ENCODE measurements at places on chromosomes 6 and 20. TPM values are rescaled to one million over a fixed set of nuclear protein-coding genes. Genes with fewer than 3 reads are reported as not detected.
A peak's percentile ranks its signal among the peaks of the same experiment; 100 is the strongest.

- DNase-seq: peak; percentile 26
These were observed 547.8 kb downstream of the CDH26 start for GRCh38 chr20:60506061-60506460.

GRCh38 chr6:13504611-13505344 lies 17.4 kb upstream of the GFOD1 start:
- DNase-seq: no peak

- DNase-seq: no peak
These were observed 39.0 kb downstream of the BCKDHB start for GRCh38 chr6:80145509-80145908.

- DNase-seq: no peak
These were observed 105.5 kb upstream of the BACH2 start for GRCh38 chr6:90401933-90402830.

Gene CCM2L
- total RNA-seq: 4.9 TPM

- no peak for DNase-seq
These were observed 78.1 kb upstream of the PBOV1 start for GRCh38 chr6:138296381-138296780.

Gene MYCT1
- 18.3 TPM for total RNA-seq

Gene RBPJL
- total RNA-seq: not detected

DNA sequence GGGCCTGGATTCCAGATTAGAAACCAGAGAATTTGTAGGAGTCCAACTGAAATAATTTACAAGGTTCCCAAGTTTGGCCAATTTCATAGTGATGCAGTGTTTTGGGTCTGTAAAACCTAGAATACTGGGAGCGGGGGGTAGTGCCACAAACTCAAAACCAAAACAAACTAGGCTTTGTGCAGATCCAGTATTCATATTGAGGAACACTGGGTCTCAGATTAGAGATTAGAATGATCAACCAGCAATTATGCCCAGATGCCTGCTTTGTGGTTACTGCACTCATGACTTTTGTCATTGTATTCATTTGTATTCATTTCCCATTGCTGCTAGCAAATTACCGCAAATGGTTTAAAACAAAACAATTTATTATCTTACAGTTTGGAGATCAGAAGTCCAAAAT lies 3.2 kb upstream of the NDUFAF4 start:
- DNase-seq: no peak

DNA sequence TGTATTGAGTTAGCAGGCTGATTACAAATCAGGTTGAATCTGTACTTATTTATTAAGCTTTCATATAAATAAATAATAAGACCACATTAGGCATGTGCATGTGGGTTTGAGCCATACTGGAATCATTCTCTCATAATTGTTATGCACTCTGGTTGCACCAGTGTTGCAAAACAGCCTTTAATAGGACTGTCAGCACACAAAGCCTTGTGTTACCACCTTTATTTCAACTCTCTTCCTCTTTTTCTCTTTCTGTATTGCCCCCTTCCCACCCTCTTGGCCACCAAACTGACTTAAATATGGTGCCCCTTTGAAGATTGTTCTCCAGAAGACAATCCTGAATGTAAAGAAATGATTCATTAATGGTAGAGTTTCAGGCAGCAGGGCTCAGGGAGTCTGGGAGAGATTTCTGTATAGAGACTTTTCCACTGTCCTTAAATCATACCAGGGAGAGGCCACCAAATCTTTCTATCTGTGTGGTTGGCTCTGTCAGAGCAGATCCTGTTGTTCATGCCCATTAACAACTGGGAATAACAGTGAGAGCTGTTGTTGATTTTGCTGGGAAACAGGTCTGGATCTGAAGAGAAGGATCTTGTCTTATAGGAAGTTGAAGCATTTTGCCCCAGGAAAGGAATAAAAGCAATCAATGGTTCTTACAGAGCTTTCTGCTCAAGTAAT lies 131.6 kb upstream of the SOX4 start:
- no peak for DNase-seq

GRCh38 chr20:5742041-5742440 lies 8.2 kb upstream of the SHLD1 start:
- DNase-seq: no peak

DNA sequence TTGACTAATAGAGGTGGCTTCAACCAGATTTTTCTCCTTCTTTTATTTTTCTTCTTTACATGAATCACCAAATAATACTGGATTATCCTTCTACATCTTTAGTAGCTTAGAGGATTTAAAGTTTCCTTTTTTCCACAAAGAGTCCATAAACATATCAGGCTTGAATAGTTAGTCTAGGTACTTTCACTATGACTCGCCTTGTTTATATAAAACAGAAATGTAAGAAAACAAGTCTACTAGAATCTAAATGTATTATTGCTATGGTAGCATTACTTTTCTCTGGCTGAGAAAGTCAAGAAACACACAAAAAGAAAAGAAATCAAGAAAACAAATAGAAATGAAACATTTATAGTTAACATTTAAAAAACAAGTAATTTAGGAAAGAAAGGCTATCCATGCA lies 215.2 kb downstream of the PTPRK start:
- DNase-seq: no peak

DNA sequence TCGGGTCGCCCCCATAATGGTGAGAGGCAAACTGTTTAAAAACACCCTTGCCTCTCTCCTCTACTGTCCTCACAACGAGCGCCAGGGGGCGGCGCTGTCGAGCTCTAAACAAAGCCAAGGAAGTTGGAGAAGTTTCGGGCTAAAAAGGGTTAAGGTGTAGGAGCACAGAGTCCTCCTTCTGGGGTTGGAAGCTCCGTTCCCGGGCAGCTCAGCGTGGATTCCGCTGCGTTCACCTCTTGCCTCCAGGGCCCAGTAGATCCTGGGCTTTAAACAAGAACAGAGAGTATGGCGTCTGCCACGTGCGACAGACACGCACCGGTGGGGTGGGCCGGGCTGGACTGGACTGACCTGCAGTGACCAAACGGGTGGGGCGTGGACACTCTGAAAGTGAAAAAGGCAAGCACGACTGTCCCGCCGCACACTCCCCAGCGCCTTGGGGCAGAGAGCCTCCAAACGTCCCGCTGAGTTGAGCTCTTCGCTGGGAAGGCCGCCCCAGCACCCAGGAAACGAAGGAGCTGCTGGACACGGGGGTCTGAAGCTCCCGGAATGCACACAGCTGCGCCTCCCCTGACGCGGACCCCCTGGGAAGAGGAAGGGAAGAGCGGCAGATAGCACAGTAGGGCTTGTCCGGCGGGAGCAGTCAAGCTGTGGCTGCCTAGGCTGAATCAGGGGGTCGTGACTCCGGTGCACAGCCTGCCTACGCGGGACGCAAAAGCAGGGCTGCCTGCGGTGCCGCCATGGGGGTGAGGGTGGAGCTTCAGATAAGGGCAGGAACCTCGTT lies 1.6 kb upstream of the THBD start:
- DNase-seq: peak; percentile 89

Gene NRSN1
- total RNA-seq: not detected

GRCh38 chr6:144248476-144249301 lies 36.4 kb upstream of the UTRN start:
- peak; percentile 90 for DNase-seq

Gene B3GAT2
- 0.53 TPM for total RNA-seq

DNA sequence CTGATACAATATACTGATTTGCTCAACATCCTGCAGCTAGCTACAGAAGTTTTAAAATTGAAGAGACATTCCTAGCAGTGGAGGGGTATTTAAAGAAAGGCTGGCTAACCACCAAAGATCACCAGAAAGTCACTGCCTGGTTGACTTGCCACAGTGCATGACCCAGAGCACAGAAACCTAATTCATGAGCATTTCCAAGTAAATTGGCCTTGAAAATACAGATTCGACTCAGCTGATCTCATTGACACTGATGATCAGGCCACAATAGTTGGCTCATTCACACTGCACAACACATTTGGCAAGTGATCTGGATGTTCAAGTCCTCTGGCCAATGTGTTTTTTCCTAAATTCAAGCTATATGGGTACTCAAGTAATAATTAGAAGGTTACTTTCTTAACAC lies 13.3 kb upstream of the TDRD6 start:
- DNase-seq: no peak

DNA sequence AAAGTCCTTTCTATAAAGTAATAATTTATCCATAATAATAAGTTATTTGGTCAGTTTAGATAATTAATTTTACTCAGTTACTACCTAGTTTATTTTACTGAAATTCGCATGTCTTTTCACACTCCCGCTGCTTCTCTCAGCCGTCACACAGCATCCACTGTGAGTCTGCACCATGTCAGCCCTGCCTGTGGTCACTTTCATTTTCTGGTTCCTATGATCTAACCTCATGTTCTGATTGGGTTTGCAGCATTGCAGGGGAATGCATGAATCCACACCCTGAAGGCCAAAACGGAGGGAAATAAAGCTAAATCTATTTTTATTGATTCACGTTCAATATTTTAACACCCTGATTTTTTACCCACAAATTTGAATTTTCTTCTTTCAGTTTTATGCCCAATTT lies 47.4 kb downstream of the PDE10A start:
- DNase-seq: peak; percentile 76

- DNase-seq: no peak
These were observed 32.6 kb downstream of the CLIC5 start for GRCh38 chr6:45983062-45983461.

- DNase-seq: no peak
These were observed 10.8 kb upstream of the LATS1 start for GRCh38 chr6:149728499-149729234.
